ENCODE measurements at places on chromosomes 5 and 9.

DNA sequence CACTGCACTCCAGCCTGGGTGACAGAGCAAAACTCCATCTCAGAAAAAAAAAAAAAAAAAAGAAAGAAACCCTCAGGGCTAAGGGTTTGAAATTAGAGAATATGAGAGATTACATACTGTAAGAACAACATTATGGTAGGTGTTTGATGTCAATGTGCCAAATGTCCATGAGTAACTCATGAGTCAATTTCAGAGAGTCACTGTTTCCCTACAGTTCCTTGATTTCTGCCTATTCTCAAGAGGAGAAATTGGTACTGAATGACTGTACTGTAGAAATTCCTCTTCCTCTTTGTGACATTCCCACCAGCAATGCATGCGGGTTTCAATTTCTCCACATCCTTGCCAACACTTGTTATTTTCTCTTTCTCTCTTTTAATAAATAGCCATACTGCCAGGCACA, 35.2 kb downstream of the MARVELD2 start:
- DNase-seq, result peak; percentile 94

GRCh38 chr9:126309427-126310189, 17.0 kb upstream of the MVB12B start:
- no peak for DNase-seq

GRCh38 chr9:3746296-3747275, 220.8 kb upstream of the RFX3 start:
- peak; percentile 94 for DNase-seq

DNA sequence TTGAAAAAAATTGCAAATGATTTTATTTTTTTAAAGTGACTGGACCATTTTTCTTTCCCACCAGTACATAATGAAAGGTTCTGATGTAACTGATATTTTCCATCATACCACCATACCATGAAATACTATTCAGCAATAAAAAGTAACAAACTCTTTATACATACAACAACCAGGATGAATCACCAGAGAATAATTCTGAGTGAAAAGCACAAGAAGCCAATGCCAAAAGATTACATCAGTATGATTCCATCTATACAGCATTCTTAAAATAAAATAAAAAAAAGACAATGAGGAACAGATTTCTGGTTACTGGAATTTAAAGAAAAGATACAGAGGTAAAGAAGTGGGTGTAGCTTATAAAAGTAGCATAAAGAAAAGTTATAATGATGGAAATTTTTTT, 423.7 kb upstream of the ST8SIA4 start:
- peak; percentile 1 for DNase-seq

DNA sequence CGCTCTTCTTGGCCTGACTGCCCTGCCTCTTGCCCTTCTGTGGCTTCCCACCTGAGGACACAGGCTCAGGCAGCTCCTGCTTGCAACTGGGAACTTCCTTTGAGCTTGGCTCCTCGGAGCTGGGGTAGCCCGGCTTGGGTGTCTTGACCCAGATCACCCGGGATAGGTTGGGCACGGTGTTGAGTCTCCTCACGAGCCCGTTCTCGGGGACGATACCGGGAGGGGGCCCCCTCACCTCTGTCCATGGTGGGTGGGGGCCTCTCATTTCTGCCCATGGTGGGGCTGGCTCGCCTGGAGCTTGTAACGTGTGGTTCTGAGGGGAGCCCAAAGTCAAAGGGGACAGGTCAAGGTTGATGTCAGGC, 7.8 kb upstream of the DDX41 start:
- no peak for DNase-seq

DNA sequence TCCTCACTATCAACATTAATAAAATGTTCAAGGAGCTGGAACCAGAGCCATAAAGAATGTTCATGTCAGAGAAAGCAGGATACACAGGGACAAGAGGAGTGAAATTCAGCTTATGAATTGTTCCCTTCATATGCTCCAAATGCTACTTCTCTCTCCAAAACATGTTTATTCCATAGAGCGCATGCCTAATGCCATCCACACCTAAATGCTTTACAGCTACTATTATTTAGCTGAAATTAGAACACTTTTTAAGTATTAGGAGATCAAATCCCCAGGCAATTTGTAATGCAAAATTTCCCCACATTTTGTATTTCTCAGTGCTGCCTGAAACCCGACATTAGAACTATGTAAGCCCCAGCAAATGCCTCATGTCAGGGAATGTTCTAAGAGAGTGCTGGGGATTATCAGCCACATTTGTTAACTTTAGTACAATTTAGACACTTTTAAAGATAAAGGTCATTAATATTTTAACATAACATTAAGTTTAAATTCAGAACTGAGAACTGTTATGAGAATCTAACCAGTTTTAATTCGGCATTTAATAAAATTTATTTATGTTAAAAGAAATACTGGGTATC, 75.5 kb downstream of the PPP2R2B start:
- DNase-seq, result no peak

GRCh38 chr5:119358530-119358900, 2.7 kb downstream of the TNFAIP8 start:
- DNase-seq, result no peak

- DNase-seq, result no peak
Observed at GRCh38 chr9:20640331-20641187, 18.3 kb upstream of the MLLT3 start.

GRCh38 chr5:136563489-136563888, 198.1 kb upstream of the TRPC7 start:
- DNase-seq, result no peak

DNA sequence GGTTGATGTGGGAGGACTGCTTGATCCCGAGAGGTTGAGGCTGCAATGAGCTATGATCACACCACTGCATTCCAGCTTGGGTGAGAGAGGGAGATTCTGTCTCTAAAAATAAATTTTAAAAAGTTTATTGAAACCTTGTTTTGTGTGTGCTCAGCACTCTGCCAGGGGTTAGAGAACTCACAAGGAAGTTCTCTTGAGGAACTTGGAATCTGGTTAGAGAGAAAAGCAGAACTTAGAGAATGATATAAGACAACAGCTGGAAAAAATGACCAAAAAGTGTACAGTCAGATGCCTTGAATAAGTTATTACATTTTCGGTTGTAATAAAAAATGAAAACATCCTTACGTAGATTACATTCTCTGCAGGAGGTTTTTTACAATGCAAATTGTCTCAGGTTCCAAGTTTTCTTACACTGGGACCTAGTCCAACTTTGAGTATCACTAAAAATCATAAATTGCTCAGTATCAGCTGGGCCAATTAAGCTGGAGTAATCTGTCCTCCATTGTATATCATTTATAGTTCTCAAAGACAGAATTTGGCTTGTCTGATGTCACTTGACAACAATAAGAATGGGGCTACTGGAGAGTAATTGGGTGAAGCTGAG, 21.7 kb upstream of the TENT2 start:
- DNase-seq, result no peak

GRCh38 chr9:20683351-20684034, 566 bp upstream of the FOCAD start:
- DNase-seq, result peak; percentile 64

- no peak for DNase-seq
Observed at GRCh38 chr5:67214036-67214435, 17.4 kb upstream of the CD180 start.

DNA sequence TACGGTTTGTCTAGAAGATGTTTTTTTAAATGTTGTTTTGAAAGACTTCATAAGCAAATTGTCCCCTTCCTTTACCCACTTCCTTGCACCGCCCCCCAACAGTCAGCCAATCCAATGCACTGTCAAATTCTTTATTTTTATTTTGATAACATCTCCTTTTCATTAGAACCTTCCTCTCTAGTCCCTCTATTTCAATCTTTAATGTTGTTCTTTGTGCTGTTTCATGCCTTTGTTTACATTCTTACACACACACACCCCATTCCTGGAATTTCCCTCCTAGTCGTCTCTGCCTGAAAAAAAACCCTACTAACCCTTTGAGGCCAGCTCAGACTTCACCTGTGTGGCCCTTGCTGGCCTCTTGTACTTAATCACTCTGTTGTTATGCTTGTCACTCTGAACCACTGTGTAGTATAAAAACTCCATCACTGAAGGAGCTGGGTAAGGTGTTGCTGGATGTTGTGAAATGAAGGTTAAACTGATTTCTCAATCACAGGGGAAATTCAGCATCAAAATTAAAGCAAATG, 133.4 kb downstream of the UGCG start:
- DNase-seq, result peak; percentile 76

GRCh38 chr9:73011181-73011750, 58.4 kb upstream of the ALDH1A1 start:
- peak; percentile 59 for DNase-seq

DNA sequence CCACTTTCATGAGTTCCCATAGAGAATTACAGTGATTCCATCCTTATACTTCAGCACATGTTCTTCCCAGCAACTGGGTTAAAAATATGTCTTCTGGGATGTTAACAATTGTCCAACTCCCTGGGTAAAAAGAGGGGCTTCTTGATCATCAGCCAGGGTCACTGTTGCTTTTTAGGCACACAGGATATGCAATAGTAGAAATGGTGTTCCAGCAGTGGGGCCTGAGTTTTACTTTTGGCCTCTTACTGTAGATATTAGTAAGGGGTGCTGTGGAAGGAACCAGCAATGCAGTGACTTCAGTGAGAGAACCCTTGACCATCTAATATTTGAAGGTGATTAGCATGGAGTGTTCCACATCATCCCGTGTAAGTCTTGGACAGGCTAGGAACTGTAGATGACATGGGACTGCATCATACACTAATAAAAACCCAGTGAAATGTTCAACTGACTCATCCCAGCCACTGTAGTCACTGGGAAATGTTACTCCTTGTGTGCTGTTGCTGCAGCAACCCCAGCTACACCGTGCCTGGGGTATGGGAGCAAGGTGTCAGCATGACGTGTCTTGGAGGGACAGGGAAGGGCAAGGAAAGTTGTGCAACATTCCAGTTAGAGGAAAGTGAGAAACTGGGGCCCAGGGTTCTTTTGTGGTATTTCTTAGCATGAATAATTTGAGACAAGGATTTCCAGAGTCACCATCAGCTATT, 610.9 kb downstream of the RAB3C start:
- peak; percentile 98 for DNase-seq

GRCh38 chr9:3852545-3852944, 326.7 kb upstream of the RFX3 start:
- no peak for DNase-seq

GRCh38 chr9:129441852-129442251, 179.0 kb downstream of the C9orf50 start:
- DNase-seq, result no peak

GRCh38 chr5:139710319-139711066, 62.3 kb downstream of the CXXC5 start:
- no peak for DNase-seq
